Natural killer cell (primary cell): ENCODE measurements at places on chromosomes 3 and 15.

GRCh38 chr3:126798521-126798920 is 94.5 kb downstream of the CHCHD6 start:
- H3K36me3 ChIP-seq = no peaks in the 10 kb centered on the region
- no peaks in the 10 kb centered on the region for H3K4me1 ChIP-seq
- no peak overlapping the region for H3K27ac ChIP-seq
- no peaks in the 10 kb centered on the region for H3K27me3 ChIP-seq

DNA sequence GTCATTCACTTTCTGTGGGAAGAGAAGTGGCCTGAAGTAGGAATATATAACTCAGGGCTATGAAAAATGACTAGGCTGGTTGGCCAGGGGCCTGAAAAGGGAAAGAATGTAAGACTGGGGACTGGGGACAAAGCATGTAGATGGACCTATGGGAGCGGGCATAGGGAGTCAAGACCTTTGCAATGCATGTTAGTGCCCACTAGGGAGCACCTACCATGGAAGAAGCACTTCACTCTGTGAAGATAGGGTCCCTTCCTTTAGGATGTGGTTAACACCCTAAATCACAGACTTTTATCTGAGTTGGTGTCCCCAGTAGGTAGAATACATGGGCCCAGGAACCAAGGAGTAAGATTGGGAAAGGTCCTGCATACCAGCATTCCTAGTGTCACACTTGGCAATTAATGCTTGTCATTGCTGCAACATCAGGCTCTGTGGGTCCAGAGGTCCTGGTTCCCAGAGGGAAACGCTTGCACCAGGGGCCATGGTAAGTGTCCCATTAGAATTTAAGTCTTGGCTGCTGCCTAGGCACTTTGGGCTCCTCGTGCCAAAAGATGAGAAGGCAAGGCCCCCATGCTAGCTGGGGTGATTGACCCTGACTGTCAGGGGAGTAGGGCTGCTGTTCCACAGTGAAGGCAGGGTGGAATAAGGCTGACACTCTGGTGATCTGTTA is 79.6 kb downstream of the CRYGS start:
- H3K4me1 ChIP-seq = no peaks in the 10 kb centered on the region
- H3K4me3 ChIP-seq = no peak overlapping the region
- H3K27me3 ChIP-seq = no peaks in the 10 kb centered on the region

GRCh38 chr3:152779653-152780052 is 55.3 kb upstream of the P2RY1 start:
- no peak overlapping the region for H3K27ac ChIP-seq
- no peak overlapping the region for H3K4me3 ChIP-seq
- H3K36me3 ChIP-seq = no peaks in the 10 kb centered on the region

DNA sequence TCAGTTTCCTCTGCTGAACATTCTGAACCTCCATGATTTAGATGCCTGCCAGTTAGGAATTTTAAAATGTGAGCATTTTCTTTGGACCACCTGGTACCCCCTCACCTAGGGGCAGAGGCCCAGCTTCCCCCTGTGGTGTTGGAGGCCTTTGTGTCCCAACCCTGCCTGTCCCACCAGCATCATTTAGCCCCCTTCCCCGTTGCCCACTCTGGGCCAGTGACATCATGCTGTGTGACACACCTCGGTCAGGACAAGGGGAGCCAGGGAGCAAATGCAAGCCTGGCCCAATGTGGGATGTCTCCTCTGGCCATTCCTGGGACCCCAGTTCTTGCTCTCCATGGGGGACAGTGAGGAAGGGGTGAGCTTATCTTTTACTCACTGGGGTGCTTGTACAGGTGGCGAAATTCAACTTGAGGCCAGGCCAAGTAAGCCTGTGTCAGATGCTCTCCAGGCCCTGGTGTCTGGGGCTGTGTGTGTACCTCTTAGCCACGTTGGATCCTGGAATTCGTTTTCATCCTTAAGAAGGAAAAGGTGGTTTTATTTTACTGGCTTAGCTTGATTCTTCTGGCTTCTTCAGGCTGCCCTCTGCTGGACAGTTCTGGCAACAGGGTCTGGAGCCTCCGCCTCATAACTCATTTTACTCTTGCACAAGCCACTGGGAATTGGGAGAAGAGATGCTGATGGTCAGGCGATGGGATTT is 49.7 kb upstream of the MYZAP start:
- no peaks in the 10 kb centered on the region for H3K27me3 ChIP-seq
- no peak overlapping the region for H3K4me3 ChIP-seq
- H3K27ac ChIP-seq = no peak overlapping the region
- H3K4me1 ChIP-seq = no peaks in the 10 kb centered on the region
- H3K36me3 ChIP-seq = no peaks in the 10 kb centered on the region

DNA sequence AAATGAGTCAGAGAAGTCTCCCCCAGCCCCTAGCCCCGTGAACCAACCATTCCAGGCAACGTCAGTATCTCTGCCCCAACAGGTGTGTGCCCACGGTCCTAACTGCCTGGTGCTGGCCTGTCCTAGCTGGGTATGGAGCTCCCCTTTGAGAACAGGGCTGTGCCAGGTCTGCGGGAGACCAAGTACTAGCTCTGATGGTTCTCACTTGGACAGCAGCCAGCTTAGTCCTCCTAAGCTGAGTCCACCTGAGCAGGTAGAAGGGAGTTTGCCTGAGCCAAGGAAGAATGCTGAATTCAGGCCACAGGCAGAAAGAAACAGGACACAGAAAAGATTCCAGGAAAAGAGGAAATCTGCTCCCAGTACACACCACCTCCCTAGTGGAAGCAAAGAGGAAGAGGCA is 33.1 kb upstream of the PARL start:
- DNase-seq = no peak
- no peaks in the 10 kb centered on the region for H3K4me1 ChIP-seq
- H3K27ac ChIP-seq = no peak overlapping the region
- no peak overlapping the region for H3K4me3 ChIP-seq

GRCh38 chr3:101842245-101842934 is 6.9 kb upstream of the NFKBIZ start:
- H3K27me3 ChIP-seq = no peaks in the 10 kb centered on the region
- no peaks in the 10 kb centered on the region for H3K36me3 ChIP-seq
- H3K4me1 ChIP-seq = no peaks in the 10 kb centered on the region
- no peak for DNase-seq
- no peak overlapping the region for H3K27ac ChIP-seq
- H3K4me3 ChIP-seq = no peak overlapping the region

DNA sequence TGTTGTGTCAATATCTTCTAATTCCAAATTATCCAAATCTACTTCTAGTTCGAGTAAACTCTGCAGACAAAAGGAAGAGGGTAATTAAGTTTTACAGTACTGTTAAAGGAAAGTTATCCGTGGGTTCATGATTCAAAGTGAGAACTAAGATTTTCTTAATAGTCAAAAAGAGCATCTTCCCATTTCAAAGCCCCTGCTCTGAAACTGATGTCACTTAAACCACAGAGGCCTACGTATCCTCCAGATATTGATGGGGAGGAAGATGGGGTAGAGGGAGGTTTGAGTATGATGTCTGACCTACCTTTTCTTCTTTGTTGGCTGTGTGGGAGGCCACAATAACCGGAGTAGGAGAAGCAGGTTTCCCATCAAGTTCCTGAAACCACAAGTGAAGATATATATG is 14.1 kb downstream of the MRPS22 start:
- no peak overlapping the region for H3K4me3 ChIP-seq
- no peak for DNase-seq
- H3K27me3 ChIP-seq = no peaks in the 10 kb centered on the region
- H3K4me1 ChIP-seq = no peaks in the 10 kb centered on the region
- H3K27ac ChIP-seq = no peak overlapping the region

DNA sequence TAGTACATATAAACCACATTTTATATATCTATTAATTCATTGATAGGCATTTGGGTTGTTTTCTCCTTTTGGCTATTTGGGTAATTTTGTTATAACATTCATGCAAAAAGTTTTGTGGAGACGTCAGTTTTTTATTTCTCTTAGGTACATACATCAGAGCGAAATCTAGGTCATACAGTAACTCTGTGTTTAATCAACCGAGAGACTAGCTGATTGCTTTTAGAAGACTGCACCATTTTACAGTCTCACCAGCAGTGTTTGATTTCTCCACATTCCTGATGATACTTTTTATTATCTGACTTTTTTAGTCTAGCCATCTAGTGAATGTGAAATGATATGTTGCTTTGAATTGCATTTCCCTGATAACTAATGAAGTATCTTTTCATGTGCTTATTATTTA is 1019.3 kb downstream of the NSUN3 start:
- H3K36me3 ChIP-seq = no peaks in the 10 kb centered on the region
- H3K27ac ChIP-seq = no peak overlapping the region
- no peak overlapping the region for H3K4me3 ChIP-seq
- no peaks in the 10 kb centered on the region for H3K27me3 ChIP-seq

DNA sequence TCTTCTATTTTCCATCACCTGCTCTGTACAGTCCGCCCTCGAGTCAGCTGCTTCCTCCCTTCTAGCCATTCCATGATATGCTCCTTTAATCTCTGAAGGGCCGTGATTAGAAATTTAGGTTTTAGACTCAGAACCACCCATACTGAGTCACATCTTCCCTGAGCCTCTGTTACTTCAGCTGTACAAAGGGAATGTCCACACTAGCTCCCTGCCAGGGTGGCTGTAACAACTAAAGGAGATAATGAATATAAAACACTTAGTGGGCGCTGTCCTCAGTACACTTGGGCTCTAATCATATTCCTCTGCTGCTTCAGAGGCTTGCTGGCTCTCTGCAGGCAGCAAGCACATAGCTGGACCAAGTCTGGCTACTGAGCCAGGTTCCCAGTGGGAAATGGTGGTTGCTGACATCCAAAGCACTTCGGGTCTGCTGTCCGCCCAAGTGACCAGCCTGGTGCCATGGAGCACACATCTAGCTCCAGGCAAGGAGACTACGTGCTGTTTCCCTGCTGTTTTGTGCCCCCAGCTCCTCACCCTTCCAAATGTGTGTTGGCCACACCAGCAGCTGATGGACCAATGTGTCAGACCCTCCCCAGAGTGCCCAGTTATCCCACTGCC is 901 bp upstream of the CHST14 start:
- DNase-seq = no peak
- peaks cover 21% of the 10 kb centered on the region for H3K4me1 ChIP-seq
- H3K36me3 ChIP-seq = peaks cover 16% of the 10 kb centered on the region
- no peaks in the 10 kb centered on the region for H3K27me3 ChIP-seq
- no peak overlapping the region for H3K4me3 ChIP-seq

- no peak for DNase-seq
- no peaks in the 10 kb centered on the region for H3K27me3 ChIP-seq
- H3K4me3 ChIP-seq = no peak overlapping the region
- H3K27ac ChIP-seq = no peak overlapping the region
Measured at GRCh38 chr3:63624941-63625560, 27.4 kb upstream of the SNTN start.

- no peaks in the 10 kb centered on the region for H3K4me1 ChIP-seq
- no peak overlapping the region for H3K4me3 ChIP-seq
- H3K36me3 ChIP-seq = no peaks in the 10 kb centered on the region
- H3K27ac ChIP-seq = no peak overlapping the region
Measured at GRCh38 chr3:178397202-178397601, 139.0 kb upstream of the KCNMB2 start.

DNA sequence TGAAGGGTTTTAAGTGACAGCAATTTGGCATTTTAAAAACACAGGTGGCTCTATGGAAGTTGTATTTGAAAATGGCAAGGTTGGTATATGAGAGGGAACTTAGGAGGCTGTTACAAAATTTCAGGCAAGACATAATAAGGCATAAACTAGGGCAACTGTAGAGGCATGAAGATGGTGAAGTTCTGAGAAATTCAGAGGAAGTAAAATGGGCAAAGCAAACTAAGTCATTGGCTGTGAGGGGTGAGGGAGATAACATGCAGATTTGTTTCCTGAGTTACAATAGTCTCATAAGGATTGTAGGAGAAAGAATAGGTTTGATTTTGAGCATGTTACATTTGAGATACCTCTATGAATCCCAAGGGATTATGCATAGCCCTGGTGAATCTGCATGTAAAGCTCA is 302.9 kb upstream of the ARHGEF26 start:
- no peaks in the 10 kb centered on the region for H3K4me1 ChIP-seq
- no peaks in the 10 kb centered on the region for H3K36me3 ChIP-seq
- H3K27me3 ChIP-seq = no peaks in the 10 kb centered on the region
- H3K4me3 ChIP-seq = no peak overlapping the region
- H3K27ac ChIP-seq = no peak overlapping the region
- no peak for DNase-seq

DNA sequence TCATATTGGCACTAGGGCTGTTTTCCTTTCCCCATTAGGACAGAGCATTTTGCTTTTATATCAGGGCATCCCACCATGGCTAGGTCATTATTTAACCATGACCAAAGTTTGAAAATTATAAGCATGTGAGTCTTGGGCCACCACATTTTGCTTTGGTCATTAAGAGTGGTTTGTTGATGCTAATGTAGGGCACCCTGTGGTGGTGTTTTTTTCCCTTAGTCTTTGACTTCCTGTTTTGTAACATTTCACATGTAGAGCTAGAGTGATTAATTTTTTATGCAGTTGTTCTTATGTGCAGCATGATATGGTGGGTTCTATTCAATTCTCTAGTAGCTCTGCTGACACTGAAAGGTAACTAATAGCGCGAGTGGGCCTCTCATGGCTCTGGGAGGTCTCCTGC is 249.6 kb upstream of the ROBO1 start:
- no peaks in the 10 kb centered on the region for H3K4me1 ChIP-seq
- H3K36me3 ChIP-seq = no peaks in the 10 kb centered on the region
- H3K27me3 ChIP-seq = no peaks in the 10 kb centered on the region
- no peak for DNase-seq
- H3K4me3 ChIP-seq = no peak overlapping the region

GRCh38 chr3:134309987-134310700 is 59.5 kb upstream of the RYK start:
- peaks cover 19% of the 10 kb centered on the region for H3K27me3 ChIP-seq
- peaks cover 4% of the 10 kb centered on the region for H3K4me1 ChIP-seq
- H3K27ac ChIP-seq = no peak overlapping the region

DNA sequence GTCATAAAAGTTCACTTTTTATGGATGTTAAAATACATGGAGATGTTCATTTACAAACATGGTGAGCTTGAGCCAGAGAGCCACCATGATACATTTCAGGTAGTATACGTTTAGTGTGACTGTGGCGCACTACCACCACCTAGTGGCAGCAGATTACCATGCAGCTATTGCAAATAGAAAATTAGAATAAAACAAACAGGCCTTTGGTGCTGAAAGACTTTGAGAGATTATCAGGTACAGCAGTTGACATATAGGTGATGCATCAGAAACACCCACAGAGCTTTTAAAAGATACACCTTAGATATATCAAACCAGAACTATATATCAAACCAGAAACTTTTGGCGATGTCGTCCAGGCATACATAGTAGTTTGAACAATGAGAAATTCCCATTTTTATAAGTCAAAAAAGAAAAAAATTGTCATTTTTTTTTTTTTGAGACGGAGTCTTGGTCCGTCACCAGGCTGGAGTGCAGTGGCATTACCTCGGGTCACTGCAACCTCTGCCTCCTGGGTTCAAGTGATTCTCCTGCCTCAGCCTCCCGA is 42.0 kb upstream of the ICE2 start:
- H3K27ac ChIP-seq = no peak overlapping the region
- H3K4me3 ChIP-seq = no peak overlapping the region
- H3K27me3 ChIP-seq = no peaks in the 10 kb centered on the region
- peaks cover 14% of the 10 kb centered on the region for H3K4me1 ChIP-seq
- peak; percentile 72 for DNase-seq
- peaks cover 12% of the 10 kb centered on the region for H3K36me3 ChIP-seq

- no peak overlapping the region for H3K4me3 ChIP-seq
- DNase-seq = peak; percentile 46
- H3K27me3 ChIP-seq = no peaks in the 10 kb centered on the region
- H3K27ac ChIP-seq = no peak overlapping the region
- H3K4me1 ChIP-seq = no peaks in the 10 kb centered on the region
- no peaks in the 10 kb centered on the region for H3K36me3 ChIP-seq
Measured at GRCh38 chr3:10753964-10754363, 62.1 kb upstream of the SLC6A11 start.

- DNase-seq = no peak
- no peaks in the 10 kb centered on the region for H3K4me1 ChIP-seq
- H3K4me3 ChIP-seq = no peak overlapping the region
- peaks cover 35% of the 10 kb centered on the region for H3K36me3 ChIP-seq
- no peaks in the 10 kb centered on the region for H3K27me3 ChIP-seq
- H3K27ac ChIP-seq = no peak overlapping the region
Measured at GRCh38 chr3:171108066-171108465, 81.5 kb upstream of the SLC2A2 start.
